ENCODE measurements at places on chromosomes 3 and 15.

GRCh38 chr3:190892395-190892902 lies 30.0 kb upstream of the GMNC start:
- DNase-seq = no peak

DNA sequence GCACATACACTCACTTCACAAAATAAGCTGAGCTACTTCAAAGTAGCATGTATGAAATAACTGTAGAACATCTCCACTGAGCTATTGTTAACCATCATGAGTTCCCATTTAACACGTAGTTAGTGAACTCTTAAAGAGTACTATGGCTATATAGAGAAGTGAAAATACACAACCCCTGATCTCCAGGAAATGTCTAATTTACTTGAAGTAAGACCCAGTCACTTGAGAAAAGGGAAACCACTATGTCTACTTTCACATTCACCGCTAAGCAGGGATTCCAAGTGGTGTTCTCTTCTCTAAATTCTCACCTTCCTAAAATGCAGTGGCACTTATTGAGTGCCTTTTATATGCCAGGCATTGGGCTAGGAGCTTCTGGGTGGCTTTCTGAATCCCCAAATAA lies 35.0 kb upstream of the COLQ start:
- no peak for DNase-seq

GRCh38 chr15:97745481-97746071 lies 214.9 kb upstream of the ARRDC4 start:
- no peak for DNase-seq

GRCh38 chr15:86382341-86382740 lies 302.7 kb downstream of the AGBL1 start:
- DNase-seq = no peak

- DNase-seq = no peak
These were observed 10.8 kb upstream of the CAV3 start for GRCh38 chr3:8722808-8723207.

GRCh38 chr3:65351753-65352152 lies 664.0 kb upstream of the ADAMTS9 start:
- no peak for DNase-seq
